Bladder microvascular endothelial cell (primary cell): ENCODE measurements at places on chromosomes 1 and 21. TPM values are rescaled to one million over a fixed set of nuclear protein-coding genes. Genes with fewer than 3 reads are reported as not detected.

OVAAL gene
- total RNA-seq = not detected in 2 replicates

GPA33 gene
- total RNA-seq = not detected in 2 replicates

DCAF8 gene
- total RNA-seq = 59.4 and 102 TPM in 2 replicates

TTC22 gene
- not detected in 2 replicates for total RNA-seq

LRRC39 gene
- 0.16 and 0.19 TPM in 2 replicates for total RNA-seq

HTR6 gene
- total RNA-seq = not detected in 2 replicates

PLA2G2A gene
- not detected in 2 replicates for total RNA-seq

VSIG8 gene
- not detected in 2 replicates for total RNA-seq

DYNLT4 gene
- 0.25 and 0.32 TPM in 2 replicates for total RNA-seq

ZBTB18 gene
- total RNA-seq = 28.5 and 29.6 TPM in 2 replicates

CRABP2 gene
- total RNA-seq = not detected in 2 replicates

OR10T2 gene
- not detected in 2 replicates for total RNA-seq

AK5 gene
- 1.8 and 61.4 TPM in 2 replicates for total RNA-seq

A3GALT2 gene
- not detected in 2 replicates for total RNA-seq

SPRR2F gene
- total RNA-seq = not detected in 2 replicates

RNF186 gene
- not detected in 2 replicates for total RNA-seq

PKLR gene
- 0.06 TPM in 1 of 2 replicates, not detected in the other for total RNA-seq

SPRR1B gene
- total RNA-seq = not detected in 2 replicates

NID1 gene
- 87.4 and 261 TPM in 2 replicates for total RNA-seq

AUNIP gene
- 2.1 and 3.1 TPM in 2 replicates for total RNA-seq

CLCA4 gene
- not detected in 2 replicates for total RNA-seq

STXBP3 gene
- 37.2 and 89.1 TPM in 2 replicates for total RNA-seq

MPL gene
- 0.06 TPM in 1 of 2 replicates, not detected in the other for total RNA-seq

SNRPE gene
- total RNA-seq = 52.1 and 65.1 TPM in 2 replicates

CD5L gene
- 0.06 TPM in 1 of 2 replicates, not detected in the other for total RNA-seq

HPCA gene
- total RNA-seq = not detected in 2 replicates

GPX7 gene
- total RNA-seq = 7.0 and 15.4 TPM in 2 replicates
